ENCODE measurements at places on chromosomes 12 and 14.

GRCh38 chr12:6604259-6605029 lies 2.7 kb downstream of the CHD4 start:
- DNase-seq, result peak; percentile 59

DNA sequence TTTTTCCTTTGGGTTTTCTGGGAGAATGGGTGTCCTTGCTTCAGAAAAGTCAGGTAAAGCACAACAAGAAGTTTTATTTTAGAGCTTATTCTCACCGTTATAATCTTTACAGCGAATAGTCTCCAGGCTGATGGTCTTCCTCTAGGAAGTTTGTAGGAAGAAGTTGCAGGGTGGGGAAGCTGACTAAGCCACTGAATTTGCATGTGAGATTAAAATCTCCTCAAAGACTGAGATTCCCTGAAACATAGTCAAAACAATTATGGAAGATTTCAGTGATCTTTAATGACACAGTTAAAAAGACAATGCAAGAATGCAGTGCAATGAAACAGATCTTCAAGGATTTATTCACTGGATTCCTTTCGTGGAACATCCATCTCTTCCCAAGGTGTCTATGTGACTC lies 1.2 kb downstream of the TAS2R10 start:
- no peak for DNase-seq

GRCh38 chr14:83044001-83044400 lies 1510.3 kb upstream of the SEL1L start:
- no peak for DNase-seq

DNA sequence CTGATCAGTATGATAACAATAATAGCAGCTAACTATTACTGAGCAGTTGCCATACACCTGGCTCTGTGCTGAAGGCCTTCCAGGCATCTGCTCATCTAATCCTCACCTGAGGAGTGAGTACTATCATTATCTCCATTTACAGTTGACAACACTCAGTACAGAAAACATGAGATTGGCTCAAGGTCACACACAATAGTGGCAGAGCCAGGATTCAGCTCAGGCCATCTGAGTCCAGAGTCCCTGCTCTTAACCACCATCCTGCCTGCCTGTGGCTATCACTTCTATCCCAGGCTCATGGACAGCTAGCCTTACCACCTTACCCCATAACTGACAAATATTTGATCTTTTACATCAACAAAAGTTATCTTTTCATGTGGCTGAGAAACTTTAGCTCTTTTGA lies 155.5 kb downstream of the PPM1H start:
- DNase-seq, result no peak

- DNase-seq, result no peak
Measured at GRCh38 chr14:34971801-34972200, 11.0 kb upstream of the SRP54 start.

GRCh38 chr12:79415746-79416435 lies 274.9 kb downstream of the PAWR start:
- DNase-seq, result peak; percentile 52

DNA sequence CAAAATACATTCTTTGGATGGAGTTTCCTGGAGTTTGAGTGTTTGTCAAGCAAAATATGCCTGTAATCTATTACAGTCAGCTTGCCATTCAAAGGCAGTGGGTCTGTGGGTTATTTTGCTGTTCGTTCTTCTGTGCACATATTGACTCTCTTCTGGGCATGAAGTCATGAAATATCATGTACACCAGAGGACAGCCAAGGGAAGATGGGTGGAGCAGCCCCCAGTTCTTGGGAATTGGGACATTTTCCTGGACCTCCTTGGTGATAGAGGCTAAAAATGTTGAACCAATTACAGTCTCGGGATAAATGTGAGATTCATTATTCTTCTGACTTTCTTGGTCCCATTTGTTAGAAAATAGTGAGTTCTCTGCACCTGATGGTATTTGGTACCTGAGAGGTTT lies 89.1 kb downstream of the FOXN4 start:
- no peak for DNase-seq

- no peak for DNase-seq
Measured at GRCh38 chr12:24025153-24025798, 75.8 kb upstream of the SOX5 start.

DNA sequence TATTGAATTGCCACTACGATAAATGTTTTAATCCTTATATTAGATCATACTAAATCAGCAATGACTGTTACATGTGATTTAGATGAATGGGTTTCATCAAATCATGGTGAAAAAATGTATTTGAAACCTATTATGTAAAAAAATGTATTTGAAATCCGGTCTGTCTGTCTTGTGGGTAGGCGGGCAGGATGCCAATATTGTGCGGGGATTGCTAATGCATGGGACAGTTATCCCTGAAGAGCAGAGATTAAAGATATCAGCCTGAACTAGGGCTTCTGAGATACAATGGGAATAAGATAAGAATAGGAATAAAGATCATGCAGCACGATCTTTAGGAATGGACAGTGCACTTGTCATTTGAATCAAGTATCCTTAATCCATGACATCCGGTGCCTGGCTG lies 134.0 kb downstream of the PRKCH start:
- DNase-seq, result no peak
